Endothelial cell of umbilical vein (primary cell): ENCODE measurements at places on chromosomes 2 and 18. TPM values are rescaled to one million over a fixed set of nuclear protein-coding genes. Genes with fewer than 3 reads are reported as not detected.

The CSRNP3 gene
- total RNA-seq, result not detected in 2 replicates

- H3K27me3 ChIP-seq, result no peaks in the 10 kb centered on the region
- DNase-seq, result peak; percentile 92
- H3K27ac ChIP-seq, result peak overlapping the region; percentile 84
- H3K4me1 ChIP-seq, result peaks cover 34% of the 10 kb centered on the region
Measured at GRCh38 chr18:42931491-42931890, 184.0 kb downstream of the RIT2 start.

The ITGB6 gene
- not detected in 2 replicates for total RNA-seq

DNA sequence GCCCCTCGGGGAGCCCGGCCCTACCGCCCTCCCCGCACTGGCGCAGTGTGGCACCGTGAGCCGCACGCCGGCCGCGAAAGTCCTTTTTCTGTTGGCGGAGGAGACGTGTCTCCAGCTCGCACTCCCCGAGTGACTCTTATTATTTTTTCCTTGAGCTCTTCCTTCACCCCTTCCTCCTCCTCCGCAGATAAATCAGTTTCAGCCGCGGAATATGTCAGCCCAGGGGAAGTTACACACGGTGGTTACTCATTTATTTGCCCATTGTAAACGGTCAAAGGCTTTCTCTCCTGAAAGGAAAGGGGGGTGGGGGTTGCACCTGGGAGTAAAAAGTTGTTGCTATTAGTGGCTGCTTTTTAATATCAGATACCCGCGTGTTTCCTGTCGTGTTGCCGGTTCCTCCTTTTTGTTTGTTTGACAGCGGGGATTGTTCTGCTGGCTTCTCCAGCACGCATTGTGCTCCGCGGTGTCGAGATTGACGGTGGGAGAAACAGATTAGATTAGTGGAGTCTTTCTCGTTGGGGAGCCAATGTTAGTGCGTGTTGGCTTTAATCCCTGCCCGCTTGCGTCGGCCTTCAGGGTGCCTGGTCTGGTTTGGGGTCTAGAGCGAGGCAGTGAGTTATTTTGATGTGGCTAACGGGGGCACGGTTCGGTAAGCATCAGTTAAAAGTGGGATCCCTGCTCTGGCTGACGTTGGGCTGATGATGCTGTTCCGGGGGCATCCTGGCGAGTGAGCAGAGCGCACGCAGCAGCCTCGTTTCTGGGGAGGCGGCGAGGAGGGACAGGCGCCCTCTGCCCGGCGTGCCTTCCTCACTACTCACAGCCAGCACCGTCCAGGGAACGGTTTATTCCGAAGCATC, 1.6 kb downstream of the CRIM1 start:
- peaks cover 57% of the 10 kb centered on the region for H3K4me1 ChIP-seq
- H3K27me3 ChIP-seq, result no peaks in the 10 kb centered on the region
- H3K36me3 ChIP-seq, result peaks cover 8% of the 10 kb centered on the region

- H3K27me3 ChIP-seq, result peaks cover 2% of the 10 kb centered on the region
- H3K36me3 ChIP-seq, result no peaks in the 10 kb centered on the region
- H3K4me3 ChIP-seq, result no peak overlapping the region
- no peak for DNase-seq
Measured at GRCh38 chr18:58762781-58763171, 91.5 kb downstream of the MALT1 start.

The AGXT gene
- total RNA-seq, result not detected in 2 replicates

The FAM237A gene
- not detected in 2 replicates for total RNA-seq

DNA sequence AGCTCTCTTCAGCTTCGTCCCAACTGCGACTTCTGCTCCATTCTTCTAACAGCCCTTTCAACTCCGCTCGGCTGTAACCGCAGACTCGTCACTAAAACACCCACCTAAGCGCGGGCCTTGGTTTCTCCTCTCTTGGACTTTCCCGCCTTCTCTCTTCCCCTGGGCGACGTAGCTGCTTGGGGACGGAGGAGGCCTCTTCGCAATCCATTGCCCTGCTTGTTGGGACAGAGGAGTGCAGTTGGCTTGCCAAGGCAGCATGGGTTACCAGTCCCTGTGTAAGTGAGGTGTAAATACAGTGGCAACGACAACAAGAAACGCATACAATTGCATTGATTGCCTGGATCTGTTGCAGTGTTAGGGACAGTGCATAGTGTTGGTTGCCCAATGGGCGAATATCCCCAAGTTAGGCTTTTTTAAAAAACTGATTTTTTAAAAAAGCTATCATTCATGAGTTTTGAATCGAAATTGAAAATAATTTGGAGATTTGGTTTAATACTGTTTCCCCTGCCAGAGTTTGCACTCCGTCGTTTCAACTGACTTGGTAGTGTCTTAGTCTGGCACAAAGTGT, 484 bp upstream of the DARS1 start:
- no peaks in the 10 kb centered on the region for H3K27me3 ChIP-seq
- H3K4me3 ChIP-seq, result peak overlapping the region; percentile 93
- no peaks in the 10 kb centered on the region for H3K36me3 ChIP-seq
- no peak overlapping the region for H3K27ac ChIP-seq
- DNase-seq, result no peak
- peaks cover 13% of the 10 kb centered on the region for H3K4me1 ChIP-seq

- no peak overlapping the region for H3K27ac ChIP-seq
- DNase-seq, result no peak
- H3K4me1 ChIP-seq, result peaks cover 5% of the 10 kb centered on the region
- no peak overlapping the region for H3K4me3 ChIP-seq
- peaks cover 21% of the 10 kb centered on the region for H3K27me3 ChIP-seq
Measured at GRCh38 chr2:151928380-151928779, 100.2 kb upstream of the ARL5A start.

DNA sequence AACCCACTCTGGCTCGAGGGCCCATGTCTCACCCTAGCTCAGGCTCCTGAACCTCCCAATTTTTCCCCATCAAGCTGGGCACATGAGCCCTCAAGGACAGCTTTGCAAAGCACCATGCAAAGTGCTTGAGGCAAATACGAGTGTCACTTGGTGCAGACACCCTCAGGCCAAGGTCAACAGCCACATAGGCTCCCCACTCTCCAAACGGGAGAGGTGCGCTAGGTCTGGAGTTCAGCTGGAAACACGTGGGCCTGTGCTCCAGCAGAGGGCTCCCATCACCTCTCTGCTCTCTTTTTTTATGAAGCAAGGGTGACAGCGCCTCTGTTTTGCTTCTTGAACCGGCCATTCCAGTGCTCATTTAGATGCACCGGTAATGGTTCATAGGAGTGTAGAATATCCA, 11.9 kb upstream of the ARHGAP25 start:
- DNase-seq, result no peak
- H3K36me3 ChIP-seq, result no peaks in the 10 kb centered on the region
- no peaks in the 10 kb centered on the region for H3K4me1 ChIP-seq
- no peak overlapping the region for H3K27ac ChIP-seq
- H3K4me3 ChIP-seq, result no peak overlapping the region
- H3K27me3 ChIP-seq, result peaks cover 19% of the 10 kb centered on the region

- H3K27ac ChIP-seq, result no peak overlapping the region
- no peaks in the 10 kb centered on the region for H3K4me1 ChIP-seq
- H3K4me3 ChIP-seq, result no peak overlapping the region
- no peaks in the 10 kb centered on the region for H3K36me3 ChIP-seq
- DNase-seq, result no peak
Measured at GRCh38 chr2:105959357-105959756, 214.6 kb downstream of the NCK2 start.

DNA sequence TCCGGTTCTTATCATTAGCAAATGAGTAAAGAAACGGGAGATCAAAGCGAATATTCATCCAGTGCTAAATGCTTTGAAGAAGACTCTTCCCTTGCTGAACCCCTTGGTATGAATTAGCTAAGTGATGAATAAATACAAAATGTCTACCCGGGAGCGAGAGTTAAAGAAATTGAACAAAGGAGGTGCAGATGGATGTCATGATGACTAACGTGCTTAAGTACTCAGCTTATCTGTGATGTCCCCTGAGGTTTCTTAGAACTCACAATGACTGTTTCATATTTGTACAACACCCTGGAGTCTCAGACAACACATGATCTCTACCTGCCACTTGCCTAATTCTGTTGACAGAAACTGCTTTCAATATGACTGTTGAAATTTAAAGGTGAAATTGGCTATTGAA, 148.5 kb downstream of the TMEM200C start:
- no peaks in the 10 kb centered on the region for H3K27me3 ChIP-seq
- H3K4me1 ChIP-seq, result no peaks in the 10 kb centered on the region
- no peak overlapping the region for H3K4me3 ChIP-seq
- no peaks in the 10 kb centered on the region for H3K36me3 ChIP-seq

DNA sequence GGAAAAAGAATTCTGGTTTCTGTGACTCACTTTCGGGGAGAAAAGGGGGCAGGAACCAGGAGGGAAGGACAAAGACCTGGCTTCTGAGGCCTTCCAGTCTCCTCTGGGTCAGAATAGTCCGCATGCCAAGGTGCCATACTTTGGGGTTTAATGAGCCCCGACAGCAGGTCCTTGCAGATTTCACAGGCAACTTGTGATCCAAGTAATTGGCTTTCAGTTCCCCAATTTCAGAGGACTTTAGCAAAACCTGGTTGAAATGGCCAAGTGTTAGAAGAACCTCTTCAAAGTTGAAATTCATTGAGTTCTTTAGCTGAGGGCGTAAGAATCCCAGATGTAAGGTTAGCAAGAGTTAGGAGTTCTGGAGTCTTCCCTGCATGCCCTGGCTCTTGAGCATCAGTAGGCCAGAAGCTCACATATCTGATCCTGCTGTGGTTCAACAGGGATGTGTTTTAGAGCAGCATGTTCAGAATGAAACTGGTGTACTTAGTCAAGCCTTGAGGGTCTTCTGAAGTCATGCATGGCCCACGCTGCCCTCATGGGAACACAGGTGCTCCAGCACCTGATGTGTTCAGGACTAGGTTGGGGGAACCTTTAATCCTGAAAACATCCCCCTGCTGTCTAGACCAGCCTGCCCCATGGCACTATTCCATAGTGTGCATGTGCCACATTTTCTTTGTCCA, 143.0 kb downstream of the NUP35 start:
- no peaks in the 10 kb centered on the region for H3K27me3 ChIP-seq
- H3K27ac ChIP-seq, result no peak overlapping the region
- H3K4me1 ChIP-seq, result no peaks in the 10 kb centered on the region

DNA sequence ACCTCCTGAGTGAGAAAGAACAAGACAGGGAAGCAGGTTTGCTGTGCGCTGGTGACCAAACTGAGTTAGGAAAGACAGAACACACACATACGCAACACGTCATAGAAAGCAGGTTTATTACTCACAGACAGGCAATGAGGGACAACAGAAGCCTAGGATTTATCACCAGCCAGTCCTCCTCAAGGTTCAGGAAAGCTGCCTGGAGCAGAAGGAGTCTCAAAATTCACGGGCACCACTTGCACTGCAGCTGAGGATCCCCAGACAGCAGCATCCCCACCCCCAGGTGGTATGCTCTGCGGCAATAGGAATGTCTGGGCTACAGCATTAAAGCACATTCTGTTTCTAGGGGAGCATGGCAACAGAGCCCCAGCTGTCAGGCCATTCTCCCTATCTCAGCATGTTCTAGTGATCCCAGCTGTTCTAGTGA, 284.4 kb upstream of the RGPD4 start:
- no peaks in the 10 kb centered on the region for H3K36me3 ChIP-seq
- no peak for DNase-seq
- no peaks in the 10 kb centered on the region for H3K4me1 ChIP-seq

- no peaks in the 10 kb centered on the region for H3K4me1 ChIP-seq
- no peak for DNase-seq
- H3K4me3 ChIP-seq, result no peak overlapping the region
- H3K27me3 ChIP-seq, result no peaks in the 10 kb centered on the region
- H3K36me3 ChIP-seq, result no peaks in the 10 kb centered on the region
Measured at GRCh38 chr2:203471323-203471722, 63.8 kb downstream of the RAPH1 start.

The RGPD4 gene
- total RNA-seq, result 0.09 TPM in 1 of 2 replicates, not detected in the other

The COLEC12 gene
- 13.8 and 17.1 TPM in 2 replicates for total RNA-seq

DNA sequence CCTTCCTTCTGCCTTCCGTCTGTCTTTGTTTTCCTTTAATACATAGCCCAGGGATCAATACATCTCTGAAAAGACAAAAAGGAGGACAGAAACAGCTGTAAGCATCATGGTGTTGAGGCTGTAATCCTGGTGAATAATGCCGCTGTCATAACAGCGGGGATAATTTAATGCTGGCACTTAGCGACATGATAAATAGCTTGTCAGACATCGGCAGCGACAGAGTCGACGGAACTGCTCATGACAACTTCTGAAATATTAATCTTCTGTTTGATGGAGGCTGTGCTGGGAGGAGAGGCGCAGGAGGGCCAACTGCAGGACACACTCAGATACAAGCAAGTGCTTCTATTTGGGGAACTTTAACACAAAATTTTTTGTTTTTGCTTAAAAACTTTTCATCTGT, 602.2 kb downstream of the GALR1 start:
- no peaks in the 10 kb centered on the region for H3K27me3 ChIP-seq
- H3K4me3 ChIP-seq, result no peak overlapping the region
- H3K27ac ChIP-seq, result no peak overlapping the region

DNA sequence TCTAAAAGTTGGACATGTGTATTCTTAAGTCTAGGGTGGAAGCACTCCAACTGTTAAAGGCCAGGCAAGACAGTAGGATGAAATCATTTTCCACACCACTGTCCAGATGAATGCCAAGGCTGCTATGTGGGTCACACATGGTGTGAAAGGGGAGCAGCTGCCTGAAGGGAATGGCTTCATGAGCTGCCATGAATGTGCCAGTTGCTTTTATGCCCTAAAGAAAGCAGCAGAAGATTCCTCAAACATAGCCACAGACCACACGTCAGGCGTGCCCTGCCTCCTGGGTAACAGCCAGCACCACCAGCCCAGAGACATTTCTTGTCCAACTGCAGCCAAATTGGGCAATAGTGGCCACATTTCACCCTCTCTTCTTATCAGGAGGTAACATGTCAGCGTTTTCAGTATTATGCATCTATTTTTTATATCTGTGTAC, 130.2 kb downstream of the MTCL1 start:
- no peak overlapping the region for H3K27ac ChIP-seq
- no peaks in the 10 kb centered on the region for H3K27me3 ChIP-seq
- no peak for DNase-seq
- H3K4me3 ChIP-seq, result no peak overlapping the region
- no peaks in the 10 kb centered on the region for H3K36me3 ChIP-seq

DNA sequence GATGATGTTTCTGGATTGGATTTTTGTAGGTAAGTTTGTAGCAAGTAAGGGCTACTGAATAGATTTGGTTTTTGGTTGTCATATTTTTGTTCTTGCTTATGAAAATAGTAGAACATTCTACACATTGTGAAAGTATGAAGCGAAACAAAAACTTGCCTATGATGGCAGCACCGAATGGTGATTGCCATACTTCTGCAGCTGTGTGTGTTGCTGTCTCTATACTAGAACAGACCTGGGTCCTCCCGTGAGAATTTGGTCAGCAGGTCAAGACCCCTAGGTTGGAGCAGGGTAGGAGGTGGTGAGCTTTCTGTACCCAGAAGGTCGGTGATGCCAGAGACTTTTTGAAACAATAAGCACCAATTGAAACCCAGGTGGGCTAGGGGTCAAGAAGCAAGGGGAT, 322.6 kb downstream of the PRKCE start:
- H3K36me3 ChIP-seq, result no peaks in the 10 kb centered on the region
- no peak overlapping the region for H3K27ac ChIP-seq

The IDH1 gene
- total RNA-seq, result 107 and 124 TPM in 2 replicates

The TUBB8B gene
- 1.1 TPM in 1 of 2 replicates, not detected in the other for total RNA-seq

- H3K4me1 ChIP-seq, result no peaks in the 10 kb centered on the region
- H3K4me3 ChIP-seq, result no peak overlapping the region
- no peak for DNase-seq
- peaks cover 3% of the 10 kb centered on the region for H3K27me3 ChIP-seq
- H3K27ac ChIP-seq, result no peak overlapping the region
- H3K36me3 ChIP-seq, result no peaks in the 10 kb centered on the region
Measured at GRCh38 chr2:96105152-96105915, 11.0 kb downstream of the ADRA2B start.

- no peaks in the 10 kb centered on the region for H3K4me1 ChIP-seq
- no peak overlapping the region for H3K4me3 ChIP-seq
Measured at GRCh38 chr18:12159446-12159845, 65.8 kb downstream of the ANKRD62 start.

The CLEC4F gene
- not detected in 2 replicates for total RNA-seq

The HYCC2 gene
- total RNA-seq, result 20.3 and 21.2 TPM in 2 replicates
